ENCODE measurements at places on chromosomes 16 and 17. TPM values are rescaled to one million over a fixed set of nuclear protein-coding genes. Genes with fewer than 3 reads are reported as not detected.

The TBC1D3B gene
- 7.7 TPM for polyA plus RNA-seq

The ZNF646 gene
- 13.7 TPM for polyA plus RNA-seq

The IL34 gene
- 1.7 TPM for polyA plus RNA-seq

The FOXF1 gene
- 0.39 TPM for polyA plus RNA-seq

DNA sequence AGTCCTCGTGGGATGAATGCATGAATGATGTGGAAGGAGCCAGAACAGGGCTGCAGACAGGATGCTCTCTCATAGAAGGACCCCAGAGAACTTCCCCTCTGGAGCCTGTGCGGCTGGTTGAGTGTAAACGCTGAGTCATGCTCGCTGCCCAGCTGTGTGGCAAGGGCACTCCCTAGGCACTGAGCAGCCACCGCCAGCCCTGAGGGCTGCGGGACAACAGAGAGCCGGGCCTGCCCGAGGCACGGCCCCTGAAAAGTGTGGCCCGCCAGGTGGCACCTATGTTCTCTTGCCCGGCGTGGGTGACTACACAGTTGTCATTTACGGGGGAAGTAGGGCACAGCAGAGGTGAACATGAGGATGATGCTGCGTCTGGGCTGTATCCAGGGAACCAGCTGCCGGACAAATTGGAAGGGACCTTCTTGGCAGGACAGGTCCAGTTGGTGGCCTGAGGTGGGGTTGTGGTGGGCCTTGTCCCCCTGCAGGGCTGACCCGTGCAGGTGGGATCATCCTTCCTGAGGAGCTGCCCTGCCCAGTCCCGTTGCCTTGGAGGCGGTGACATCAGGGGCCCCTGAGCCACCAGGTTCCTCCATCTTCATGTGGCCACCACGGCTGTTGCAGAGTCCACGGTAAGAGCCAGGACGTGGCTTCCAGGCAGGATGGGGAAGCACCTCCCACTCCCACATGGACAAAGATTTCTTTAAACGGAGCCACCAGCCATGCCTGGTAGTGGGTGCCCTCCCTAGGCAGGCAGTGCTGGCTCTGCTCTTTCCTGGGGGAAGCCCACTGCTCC is 94.8 kb upstream of the CBX4 start:
- DNase-seq, result no peak

The CCNF gene
- polyA plus RNA-seq, result 10.0 TPM

- DNase-seq, result no peak
These were observed 161.1 kb downstream of the STX8 start for GRCh38 chr17:9414471-9414870.

The OR3A3 gene
- polyA plus RNA-seq, result 0.06 TPM
